ENCODE measurements at places on chromosomes 1 and 21. TPM values are rescaled to one million over a fixed set of nuclear protein-coding genes. Genes with fewer than 3 reads are reported as not detected.
A peak's percentile ranks its signal among the peaks of the same experiment; 100 is the strongest.

OR2L5 gene
- 0.13 TPM for polyA plus RNA-seq

IGSF21 gene
- not detected for polyA plus RNA-seq

DNA sequence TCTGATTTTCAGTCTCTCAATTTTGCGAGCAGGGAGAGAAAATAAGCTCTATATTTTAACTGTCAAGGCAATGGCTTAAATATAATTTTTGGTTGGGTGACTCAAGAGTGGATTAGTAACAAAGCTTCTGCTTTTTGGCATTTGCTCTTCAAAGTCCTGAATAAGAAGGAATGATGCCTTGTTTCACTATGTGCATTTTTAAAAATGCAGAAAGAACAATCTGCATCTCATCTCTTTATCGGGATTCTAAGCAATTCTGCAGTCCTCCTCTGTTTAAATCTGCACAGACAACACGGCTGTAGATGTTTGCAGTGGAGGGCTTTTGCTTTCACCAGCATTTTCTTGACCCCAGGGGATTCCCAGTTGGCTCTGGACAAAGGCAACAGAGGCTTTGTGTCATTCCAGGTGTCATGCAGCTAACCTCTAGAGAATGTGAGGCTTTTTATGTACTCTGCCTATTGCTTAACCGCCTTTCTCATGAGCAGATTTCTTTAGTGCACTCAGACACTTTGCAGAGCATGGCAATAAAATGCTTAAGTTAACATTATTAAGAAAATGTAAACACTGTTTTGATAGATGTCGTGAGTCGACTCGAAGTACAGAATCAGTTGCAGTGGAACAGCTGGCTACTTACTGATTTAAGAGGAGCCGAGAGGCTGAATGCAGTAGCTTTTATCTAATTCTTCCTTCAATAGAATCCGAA lies 783.2 kb upstream of the NEGR1 start:
- no peak for DNase-seq

SMIM1 gene
- 2.2 TPM for polyA plus RNA-seq

DNA sequence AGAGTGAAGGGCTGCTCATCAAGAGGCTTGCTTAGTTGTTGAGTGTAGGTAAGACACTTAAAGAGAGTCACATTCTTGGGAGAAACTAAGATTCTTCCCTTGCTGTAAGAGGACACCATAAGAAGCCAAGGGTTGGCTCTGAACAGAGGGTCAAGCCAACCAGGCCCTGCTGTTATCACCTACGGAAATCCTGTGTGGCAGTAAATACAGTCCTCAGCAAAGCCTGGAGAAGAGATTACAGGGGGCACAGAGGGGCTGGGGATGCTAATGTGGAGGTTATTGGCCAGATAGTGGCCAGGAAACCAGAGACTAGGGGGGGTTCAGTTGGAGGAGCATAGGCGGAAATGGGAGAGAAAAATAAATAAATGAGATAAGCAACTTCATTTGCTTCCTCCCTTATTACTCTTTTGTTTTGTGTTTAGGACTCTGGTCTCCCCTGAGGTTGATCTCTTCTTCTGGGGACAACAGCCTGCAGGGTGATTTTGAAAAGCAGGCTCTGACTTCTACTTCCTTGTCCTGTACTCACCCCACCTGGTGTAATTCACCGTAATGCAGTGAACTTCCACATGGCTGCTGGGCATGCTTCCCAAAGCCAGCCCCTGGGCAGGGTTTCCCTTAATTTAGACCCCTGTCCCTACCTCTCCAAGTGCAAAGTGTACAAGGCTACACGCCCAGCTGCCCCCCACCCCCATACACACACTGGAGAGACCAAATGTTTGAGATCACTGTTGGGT lies 40.9 kb downstream of the MTARC1 start:
- DNase-seq, result no peak

FCRL1 gene
- 953 TPM for polyA plus RNA-seq

- no peak for DNase-seq
Measured at GRCh38 chr1:88350648-88351047, 333.4 kb upstream of the PKN2 start.

GRCh38 chr1:160307118-160307791 lies 22.3 kb upstream of the PEX19 start:
- DNase-seq, result peak; percentile 68

- DNase-seq, result no peak
Measured at GRCh38 chr1:104987210-104987609, 1237.5 kb downstream of the AMY1C start.

PDPN gene
- polyA plus RNA-seq, result not detected

GRCh38 chr21:27339902-27340301 lies 373.0 kb upstream of the ADAMTS5 start:
- no peak for DNase-seq

DNA sequence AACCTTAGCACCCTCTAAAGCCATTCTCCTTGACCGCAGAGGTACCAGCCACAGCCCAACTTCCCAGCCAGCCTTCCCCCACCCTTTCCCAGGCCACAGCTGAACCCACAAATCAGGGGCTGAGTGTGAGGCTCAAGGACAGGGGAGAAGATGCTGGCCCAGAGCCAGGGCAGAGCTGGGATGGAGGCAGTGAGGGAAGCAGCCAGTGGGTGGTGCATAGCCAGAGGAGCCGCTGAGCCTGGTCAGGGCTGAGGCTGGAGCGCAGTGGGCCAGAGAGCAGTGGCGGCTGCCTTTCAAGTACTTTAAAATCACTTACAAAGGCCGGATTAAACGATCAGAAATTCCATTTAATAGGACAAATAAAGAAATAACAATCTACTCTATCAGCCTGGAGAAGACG lies 36.3 kb downstream of the DMAP1 start:
- no peak for DNase-seq

- no peak for DNase-seq
Measured at GRCh38 chr1:62038594-62039284, 155.9 kb upstream of the L1TD1 start.

- DNase-seq, result no peak
Measured at GRCh38 chr1:64490213-64490818, 20.4 kb downstream of the CACHD1 start.

DNA sequence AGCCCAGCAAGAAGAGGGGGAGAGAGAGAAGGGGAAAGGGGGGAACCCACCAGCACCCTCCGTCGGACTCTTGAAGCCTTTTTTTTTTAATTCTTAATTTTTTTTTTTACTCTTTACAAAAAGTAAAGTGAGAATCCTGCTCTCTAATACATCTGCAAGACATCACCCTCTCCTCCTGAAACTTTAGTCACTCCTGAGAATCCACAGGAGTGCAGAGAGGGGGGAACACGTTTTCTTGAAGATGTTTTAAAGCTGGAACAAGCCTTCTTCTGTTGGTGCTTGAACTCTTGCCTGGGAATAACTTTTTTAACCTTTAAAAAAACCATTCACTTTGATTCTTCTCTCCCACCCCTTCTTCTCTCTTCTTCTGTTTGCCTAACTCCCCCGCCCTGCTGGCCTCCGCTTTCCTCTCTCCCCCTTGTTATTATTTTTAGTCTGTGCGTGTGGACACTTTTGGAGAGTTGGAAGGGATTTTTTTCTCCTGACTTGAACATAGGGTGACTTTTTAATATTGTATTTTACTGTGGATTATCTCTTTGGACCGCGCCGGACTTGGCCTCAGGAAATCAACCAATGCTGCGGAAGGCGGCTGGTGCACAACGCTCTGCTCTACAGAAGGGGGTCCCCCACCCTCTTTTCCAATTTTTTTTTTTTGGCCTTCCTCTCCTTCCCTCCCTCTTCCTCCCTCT lies 383 bp upstream of the PRRX1 start:
- DNase-seq, result no peak

GRCh38 chr1:67300561-67300960 lies 7.1 kb upstream of the IL12RB2 start:
- no peak for DNase-seq

GRCh38 chr1:158153179-158153578 lies 27.5 kb upstream of the CD1D start:
- no peak for DNase-seq

FOXD2 gene
- polyA plus RNA-seq, result 0.09 TPM

- no peak for DNase-seq
Measured at GRCh38 chr21:42202321-42202720, 16.6 kb upstream of the ABCG1 start.

DNA sequence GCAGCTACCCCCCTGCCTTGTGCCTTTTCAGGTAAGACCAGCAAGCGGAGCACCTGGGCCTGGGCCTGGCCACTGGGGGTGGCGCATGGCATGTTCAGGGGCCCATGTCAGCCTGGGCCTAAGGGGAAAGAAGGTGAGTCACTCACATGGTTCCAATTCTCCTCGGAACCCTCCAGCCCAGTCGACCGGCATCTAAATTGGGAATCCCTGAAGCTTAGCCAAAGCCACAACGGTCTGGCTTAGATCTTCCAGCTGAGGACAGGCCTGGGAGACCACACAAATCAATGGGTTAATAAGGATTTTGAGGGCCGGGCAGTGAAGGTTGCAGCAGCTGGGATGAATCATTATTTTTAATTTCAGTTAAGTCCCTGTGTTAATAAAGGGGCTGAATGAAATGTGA lies 145.1 kb upstream of the SMYD2 start:
- no peak for DNase-seq

DNA sequence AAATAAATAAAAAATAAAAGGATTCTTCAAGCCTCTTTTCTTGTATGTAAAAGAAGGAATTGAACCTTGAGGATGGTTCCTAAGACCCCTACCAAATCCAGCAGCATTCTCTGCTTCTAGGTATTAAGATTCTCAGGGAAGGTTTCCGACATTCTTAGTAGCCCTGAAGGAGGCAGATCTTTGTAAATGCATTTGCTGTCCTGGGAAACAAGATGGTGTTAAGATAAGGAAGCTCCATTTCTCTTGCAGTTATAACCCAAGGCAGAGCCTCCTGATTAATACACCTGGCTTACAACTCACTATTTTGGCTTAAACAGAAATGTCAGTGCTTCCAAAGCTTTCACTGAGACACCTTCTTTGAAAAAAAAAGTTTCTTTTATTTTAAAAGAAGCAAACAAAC lies 393.8 kb downstream of the DISC1 start:
- no peak for DNase-seq

DNA sequence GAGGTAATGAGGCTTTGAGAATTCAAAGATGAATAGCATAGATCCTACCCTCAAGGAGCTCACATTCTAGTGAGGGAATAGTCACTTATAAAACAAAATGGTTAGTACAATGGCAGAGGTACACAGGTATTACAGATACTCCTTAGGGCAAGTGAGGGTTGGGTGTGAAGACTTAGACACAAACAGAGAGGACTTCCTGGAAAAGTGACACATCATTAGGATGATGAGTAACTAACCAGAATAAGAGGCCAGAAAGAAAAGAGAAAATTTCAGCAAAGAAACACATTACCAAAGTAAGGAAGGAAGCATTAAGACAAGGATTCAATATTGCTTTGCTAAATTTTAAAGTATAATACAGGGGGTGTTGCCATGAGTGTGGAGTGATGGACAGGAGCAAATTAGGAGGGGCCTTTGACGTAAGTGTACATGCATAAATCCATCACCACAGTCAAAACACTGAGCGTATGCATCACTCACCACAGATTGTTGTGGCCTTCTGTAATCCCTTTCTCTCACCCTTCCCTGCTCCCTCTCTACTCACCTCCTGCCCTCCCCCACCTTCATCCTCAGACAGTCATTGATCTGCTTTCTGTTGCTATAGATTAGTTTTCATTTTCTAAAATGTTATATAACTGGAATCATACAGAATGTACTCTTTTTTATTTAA lies 7.9 kb downstream of the CD53 start:
- DNase-seq, result peak; percentile 48

DNA sequence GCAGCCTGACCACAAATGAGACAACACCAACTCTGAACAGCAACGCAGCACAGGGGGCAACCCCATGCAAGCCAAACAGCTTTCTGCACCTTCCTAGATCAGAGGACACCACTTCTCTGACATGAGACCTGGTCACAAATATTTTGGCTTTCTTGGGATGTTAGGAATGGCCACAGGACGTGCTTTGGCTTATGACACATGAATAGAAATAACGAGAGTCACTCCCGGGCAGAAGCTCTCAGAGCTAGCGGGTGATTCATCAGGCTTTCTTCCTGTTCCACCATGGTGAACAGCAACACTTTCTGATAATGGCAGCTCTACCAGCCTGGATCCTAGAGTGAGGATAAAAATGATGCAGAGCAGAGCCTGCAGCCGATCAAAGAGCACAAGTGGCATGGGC lies 39.4 kb downstream of the PAFAH2 start:
- DNase-seq, result no peak

FNDC10 gene
- polyA plus RNA-seq, result 0.52 TPM

AADACL4 gene
- polyA plus RNA-seq, result not detected

TINAGL1 gene
- polyA plus RNA-seq, result not detected

DMBX1 gene
- polyA plus RNA-seq, result not detected

DNA sequence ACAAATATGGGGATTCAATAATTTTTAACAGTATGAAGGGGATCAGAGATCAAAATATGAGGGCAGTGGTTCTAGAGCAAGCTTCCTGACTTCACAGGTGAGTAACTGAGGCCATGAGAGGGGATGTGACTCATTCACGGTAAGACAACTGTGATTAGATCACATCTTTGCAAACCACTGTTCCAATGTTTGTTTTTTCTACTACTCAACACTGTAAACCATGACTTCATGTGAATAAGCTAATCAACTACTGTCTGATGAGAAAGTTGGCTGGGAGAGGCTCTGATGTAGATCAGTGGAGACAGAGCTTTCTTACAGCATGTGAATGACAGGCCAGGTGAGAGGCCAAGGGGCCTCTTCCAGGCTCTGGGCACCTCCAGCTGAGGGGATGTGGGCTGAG lies 84.7 kb downstream of the BRINP2 start:
- no peak for DNase-seq

GRCh38 chr21:39332175-39332574 lies 16.7 kb downstream of the HMGN1 start:
- DNase-seq, result no peak

USH2A gene
- not detected for polyA plus RNA-seq

GRIK1 gene
- not detected for polyA plus RNA-seq

DNA sequence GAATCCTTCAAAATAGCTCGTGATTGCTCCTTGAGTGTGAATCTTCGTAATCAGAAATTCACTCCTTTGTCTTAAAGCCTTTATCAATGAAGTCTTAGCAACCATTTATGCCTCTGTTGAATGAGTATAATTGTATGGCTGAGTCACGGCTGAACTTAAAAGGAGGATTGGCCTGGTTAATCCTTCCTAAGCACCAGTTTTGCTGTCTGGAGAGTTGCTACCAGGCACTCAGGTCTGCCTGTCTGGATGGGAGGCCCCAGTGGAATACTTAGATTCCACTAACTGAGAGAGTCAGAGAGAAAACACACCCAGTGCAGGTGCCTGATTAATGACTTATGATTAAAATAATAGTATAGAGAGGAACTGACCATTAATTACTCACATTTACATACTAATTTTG lies 7.6 kb upstream of the HHAT start:
- no peak for DNase-seq

CGN gene
- polyA plus RNA-seq, result 0.22 TPM

Data from B cell (primary cell).